Fibroblast of skin of left biceps (primary cell): ENCODE measurements at places on chromosomes 4 and X.

- DNase-seq: no peak
Measured at GRCh38 chr4:10619855-10620254, 64.7 kb downstream of the CLNK start.

DNA sequence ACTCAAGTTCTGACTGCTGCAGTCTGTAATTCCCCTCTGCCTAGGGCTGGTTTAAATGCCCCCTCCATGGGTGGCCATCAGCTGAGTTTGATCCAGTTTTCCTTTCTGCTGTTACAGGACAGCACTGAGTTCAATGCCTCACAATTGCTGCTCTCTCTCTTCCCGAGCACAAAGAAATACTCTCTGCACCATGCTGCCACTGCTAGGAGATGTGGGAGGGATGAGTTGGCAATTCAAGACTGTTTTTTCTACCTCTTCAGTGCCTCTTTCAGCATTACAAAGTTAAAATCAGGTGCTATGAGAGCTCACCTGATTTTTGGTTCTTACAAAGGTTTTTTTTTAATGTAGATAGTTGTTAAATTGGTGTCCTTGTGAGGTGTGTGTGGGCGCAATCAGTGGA, 24.3 kb downstream of the CYSLTR1 start:
- DNase-seq: no peak

DNA sequence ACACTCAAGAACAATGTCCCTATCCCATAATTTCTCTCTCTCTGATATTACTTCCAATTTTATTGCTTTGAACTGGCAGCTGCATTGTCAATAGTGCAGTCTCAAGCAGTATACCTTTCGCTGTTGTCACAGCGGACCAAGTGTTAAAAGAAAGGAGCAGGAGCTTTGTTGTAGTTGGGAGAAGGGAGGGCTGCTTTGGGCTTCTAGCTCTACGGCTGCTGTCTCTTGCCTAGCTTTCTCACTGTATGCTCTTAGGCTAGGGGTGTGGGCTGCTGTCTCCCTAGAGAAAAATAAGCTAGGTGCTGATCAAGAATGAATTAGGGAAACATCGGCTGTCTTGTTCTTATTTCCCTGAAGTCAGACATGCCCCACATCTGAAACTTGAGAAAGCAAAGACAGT, 52.5 kb downstream of the TRPC5OS start:
- no peak for DNase-seq

DNA sequence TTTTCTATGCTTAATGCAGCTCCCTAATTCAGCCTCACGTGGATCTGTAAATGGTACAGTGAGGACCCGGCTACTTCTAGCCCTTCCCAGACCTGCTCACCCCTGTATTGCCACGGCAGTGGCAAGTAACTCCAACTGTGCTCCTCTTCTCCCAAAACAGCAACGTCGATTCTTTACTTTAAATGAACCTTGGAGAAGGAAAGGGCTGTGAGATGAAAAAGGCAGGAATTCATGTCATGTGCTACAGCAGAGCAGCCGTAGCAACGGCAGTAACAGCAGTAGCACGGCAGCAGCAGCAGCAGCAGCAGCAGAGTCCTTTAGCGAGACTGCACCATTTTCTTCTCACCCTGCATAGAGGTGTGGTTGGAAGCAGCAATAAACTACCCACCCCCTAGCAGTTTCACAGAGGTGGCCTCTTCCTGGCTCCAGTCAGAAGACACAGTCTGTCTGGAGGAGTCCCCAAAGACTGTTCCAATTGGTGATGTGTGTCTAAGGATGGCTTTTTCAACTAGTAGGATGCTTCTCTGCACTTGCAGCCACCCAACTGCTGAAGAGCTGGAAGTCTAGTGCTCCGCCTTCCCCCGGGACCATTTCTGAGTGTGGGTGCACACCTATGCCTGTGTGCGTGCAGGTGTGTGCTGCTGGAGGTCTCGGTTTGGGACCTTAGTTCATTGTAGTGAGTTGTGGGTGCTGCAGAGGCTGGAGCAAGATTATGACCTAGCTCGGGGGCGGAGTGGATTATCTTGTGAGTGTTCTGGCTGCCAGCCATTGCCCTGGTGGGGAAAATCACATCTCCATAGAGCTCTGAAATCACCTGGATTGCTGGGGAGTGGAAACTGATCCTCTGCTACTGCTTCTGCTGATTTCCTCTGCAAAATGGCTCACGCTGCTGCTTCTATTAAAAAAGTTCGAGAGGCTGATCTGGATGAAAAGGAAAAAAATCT, 67.2 kb downstream of the ANK2 start:
- no peak for DNase-seq

DNA sequence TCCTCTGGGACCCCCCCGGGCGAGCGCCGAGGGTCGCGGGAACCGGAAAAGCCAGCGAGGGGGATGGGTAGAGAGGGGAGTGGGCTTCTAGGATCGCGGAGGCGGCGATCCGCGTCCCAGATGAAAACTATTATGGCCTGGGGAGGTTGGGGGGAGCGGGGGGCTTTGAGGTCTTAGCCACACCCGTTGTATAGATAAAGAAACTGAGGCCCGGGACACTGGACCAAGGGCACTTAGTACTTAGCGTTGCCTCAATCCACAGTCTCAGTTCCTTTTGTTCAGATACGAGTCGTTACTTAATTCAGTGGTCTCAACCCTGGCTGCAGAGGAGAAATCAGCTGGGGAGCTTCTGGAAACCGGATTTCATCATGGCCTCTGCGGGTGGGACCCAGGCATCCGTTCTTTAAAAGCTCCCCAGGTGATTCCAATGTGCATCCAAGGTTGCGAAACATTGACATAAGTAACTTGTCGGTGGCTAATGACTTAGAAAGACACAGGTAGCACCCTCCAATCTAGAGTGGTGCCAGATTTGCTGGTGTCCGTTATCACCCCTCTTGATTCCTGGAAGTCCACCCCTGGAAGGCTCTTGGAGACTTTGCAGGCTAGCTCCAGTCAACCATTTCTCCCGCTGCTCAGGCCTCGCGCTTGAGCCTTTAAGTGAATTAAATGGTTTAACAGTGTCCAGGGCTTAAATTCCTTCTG, 90.7 kb downstream of the GEMIN8 start:
- no peak for DNase-seq

DNA sequence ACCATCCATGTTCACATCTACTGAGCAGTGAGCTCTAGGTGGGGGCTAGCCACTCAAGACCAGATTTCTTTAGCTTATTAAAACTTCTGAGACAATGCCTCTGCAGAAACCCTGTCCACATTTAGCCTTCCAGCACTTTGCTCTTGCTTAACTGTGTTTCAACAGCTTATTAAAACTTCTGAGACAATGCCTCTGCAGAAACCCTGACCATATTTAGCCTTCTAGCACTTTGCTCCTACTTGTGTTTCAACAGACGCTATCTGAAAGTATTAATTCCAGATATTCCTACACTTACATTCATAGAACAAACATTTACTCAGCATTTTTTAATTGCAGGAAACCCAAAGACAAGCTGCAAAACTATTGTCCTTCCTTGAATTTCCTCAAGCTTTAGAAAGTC, 91.9 kb downstream of the SEL1L3 start:
- DNase-seq: peak; percentile 6

GRCh38 chr4:107987916-107988762, 1.6 kb upstream of the HADH start:
- no peak for DNase-seq

DNA sequence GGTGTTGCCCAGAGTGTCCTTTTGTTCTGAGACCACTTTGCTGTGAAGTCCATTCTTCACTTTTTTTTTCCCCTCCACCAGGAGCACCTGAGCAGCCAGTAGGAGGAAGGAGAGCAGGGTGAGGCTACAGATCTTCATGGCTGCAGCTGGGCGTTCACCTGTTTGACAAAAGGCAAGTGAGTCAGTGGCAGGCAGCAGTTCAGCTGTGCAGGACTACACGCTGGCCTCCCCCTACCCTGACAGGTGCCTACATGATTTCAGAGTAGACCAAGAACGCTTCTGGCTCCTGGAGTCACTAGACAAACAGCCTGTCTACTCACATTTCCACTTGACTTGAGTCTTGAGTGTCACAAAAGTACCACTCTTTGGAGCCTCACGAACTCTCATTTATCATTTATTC, 2.0 kb downstream of the FGFBP1 start:
- no peak for DNase-seq

GRCh38 chrX:130084631-130085237, 25.6 kb downstream of the ELF4 start:
- DNase-seq: no peak

DNA sequence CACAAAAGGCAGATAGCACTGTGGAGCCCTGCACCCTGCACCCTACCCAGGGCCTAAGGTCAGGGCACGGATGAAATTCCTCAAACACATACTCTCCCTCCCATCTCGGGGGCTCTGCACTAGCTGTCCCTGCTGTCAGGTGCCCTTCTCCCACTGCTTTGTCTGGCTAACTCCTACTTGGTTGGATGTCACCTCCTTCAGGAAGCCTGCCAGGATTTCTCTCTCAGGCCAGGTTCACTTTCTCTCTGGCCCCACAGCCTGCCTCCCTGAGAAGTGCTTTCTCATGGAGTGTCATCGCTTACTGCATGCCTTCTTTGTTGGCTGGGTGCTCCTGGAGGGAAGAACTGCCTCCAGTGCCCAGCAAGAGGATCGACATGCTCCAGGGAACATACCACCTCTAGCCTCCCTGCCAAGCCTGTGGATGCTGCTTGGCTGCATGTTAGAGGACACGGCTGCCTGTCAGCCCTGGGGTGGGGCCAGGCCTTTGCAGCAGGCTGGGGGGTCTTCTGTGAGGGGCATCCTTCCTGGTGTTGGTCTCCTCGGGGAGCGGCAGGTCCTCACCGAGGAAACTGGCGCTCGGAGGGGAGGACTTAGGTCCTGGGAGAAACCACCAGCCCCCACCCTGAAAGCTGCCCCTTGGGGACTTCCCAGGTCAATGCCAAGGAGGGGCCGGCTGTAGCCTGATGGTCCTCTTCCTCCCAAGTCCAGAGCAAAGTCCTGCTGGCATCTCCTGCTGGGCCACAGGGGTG, 15.0 kb downstream of the ABLIM2 start:
- no peak for DNase-seq

GRCh38 chr4:158125310-158125709, 47.5 kb downstream of the GASK1B start:
- DNase-seq: no peak

DNA sequence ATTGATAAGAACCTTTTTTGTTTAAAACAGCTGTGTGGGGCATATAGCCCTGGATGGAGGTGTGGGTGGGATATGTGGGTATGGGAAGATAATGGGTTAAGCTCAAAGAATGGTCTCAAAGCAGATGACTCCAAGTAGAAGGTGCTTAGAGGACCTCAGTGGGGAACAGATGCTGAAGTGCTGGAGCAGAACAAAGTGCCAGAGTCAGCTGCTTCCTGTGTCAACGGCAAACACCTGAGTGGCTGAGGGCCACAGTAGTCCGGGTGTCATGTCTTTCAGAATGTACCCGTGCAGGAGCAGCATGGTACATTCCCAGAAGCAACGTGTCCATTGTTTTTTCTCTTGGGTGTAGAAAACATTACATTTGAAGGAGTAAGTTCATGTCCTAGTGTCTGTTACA, 210.6 kb downstream of the CCNG2 start:
- no peak for DNase-seq

- no peak for DNase-seq
Measured at GRCh38 chr4:79294064-79294463, 31.8 kb downstream of the NAA11 start.

- no peak for DNase-seq
Measured at GRCh38 chr4:93319041-93319440, 509.5 kb upstream of the ATOH1 start.

DNA sequence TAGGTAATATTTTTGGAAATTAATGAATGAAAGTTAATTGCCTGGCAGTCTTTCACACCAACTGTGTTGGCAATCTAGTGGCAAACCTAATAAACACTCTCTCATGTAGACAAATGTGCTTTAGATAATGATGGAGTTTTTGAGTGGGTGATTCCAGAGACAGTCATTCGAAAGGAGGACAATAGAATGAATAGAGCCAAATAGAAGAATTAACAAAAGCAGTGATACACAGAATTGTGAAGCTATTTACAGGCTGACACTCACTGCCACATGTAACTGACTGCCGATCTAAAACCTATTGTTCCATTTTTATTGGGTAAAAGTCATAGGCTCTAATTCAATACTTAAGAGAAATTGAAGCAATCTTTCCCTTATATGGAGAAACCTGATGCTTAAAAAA, 338.5 kb downstream of the PCDH7 start:
- DNase-seq: no peak

GRCh38 chr4:53815281-53815680, 224.0 kb upstream of the LNX1 start:
- no peak for DNase-seq

DNA sequence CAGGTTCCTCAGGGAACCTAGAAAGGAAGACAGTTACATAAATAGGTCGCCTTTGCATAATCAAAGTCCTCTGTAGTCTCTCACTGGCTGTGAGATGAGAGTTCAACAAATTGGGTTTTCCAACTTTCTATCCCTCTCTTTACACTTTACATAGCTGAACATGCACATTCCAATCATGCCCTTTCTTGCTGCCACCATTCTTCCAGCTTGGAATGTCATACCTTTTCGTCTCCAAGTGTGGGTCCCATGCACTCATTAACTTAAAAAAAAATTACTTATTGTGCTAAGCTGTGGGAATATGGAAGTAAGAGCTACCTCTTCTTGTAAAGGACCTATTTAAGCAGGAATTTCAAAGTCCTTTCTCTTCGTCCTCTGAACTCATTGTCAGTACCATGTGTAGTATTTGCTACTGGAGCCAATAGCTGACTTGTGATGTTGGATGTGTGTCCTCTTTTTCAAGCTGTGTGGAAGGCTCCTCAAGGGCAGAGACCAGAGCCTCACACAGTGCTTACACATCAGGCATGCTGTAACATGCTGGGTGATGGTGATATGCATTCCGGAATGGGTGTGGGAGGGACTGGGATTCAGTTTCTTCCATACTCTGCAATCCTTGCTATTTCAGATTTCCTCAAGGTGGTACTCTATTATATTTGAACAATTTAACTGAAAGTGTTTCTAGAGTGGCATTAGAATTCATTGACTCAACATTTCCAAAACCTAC, 7.1 kb downstream of the ENOPH1 start:
- no peak for DNase-seq

- no peak for DNase-seq
Measured at GRCh38 chrX:108610141-108610540, 126.2 kb downstream of the IRS4 start.

GRCh38 chrX:140346729-140347128, 158.1 kb downstream of the SOX3 start:
- no peak for DNase-seq

DNA sequence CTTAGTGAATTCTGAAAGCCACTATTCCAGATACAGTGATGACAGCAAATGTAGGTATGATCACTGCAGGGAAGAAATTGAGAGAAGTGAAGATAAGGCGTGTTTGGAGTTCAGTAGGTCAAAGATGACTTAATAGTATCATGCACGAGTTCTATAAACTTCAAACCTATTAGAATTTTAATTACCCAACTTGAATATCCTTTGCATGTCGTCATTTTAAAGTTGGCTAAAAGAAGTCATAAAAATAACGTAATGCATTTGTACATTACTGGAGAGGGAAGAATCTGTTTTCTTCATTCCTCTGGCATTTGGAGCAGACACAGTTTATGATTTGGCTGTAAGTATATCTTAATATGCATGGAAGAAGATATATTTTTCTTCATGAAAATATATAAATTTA, 68.6 kb upstream of the MXRA5 start:
- no peak for DNase-seq
